Hematopoietic multipotent progenitor cell treated with erythropoietin and hydrocortisone succinate and interleukin-3 and kit ligand, for 17 days (in vitro differentiated cells): ENCODE measurements at places on chromosomes 16 and 17.

GRCh38 chr16:5738586-5738985, 641.0 kb upstream of the EEF2KMT start:
- no peak for DNase-seq

DNA sequence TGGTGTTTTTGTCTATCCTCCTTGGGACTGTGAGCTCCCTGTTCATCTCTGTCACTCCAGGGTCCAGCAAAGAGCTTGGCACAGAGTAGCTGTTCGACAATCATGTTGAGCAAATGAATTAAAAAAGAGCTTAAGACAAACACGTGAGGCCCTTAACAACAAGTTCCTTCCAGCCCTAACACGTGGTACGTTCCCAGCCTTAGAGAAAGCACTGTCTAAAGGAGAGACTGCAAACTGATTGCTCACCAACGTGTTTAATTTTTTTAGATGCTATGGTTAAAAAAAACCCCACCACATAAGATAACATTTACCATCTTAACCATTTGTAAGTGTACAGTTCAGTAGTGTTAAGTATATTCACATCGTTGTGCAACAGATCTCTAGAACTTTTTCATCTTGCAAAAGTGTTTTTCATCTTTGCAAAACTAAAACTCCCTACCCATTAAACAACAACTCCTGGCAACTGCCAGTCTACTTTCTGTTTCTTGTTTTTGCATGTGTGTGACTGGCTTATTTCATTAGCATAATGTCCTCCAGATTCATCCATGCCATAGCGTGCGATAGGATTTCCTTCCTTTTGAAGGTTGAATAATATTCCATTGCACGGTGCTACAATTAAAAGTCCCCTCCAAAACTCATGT, 28.2 kb downstream of the LAT start:
- DNase-seq: peak; percentile 13

- peak; percentile 30 for DNase-seq
Observed at GRCh38 chr17:28570716-28571360, 486 bp downstream of the PIGS start.

GRCh38 chr17:81131486-81132196, 33.7 kb upstream of the PVALEF start:
- DNase-seq: no peak

DNA sequence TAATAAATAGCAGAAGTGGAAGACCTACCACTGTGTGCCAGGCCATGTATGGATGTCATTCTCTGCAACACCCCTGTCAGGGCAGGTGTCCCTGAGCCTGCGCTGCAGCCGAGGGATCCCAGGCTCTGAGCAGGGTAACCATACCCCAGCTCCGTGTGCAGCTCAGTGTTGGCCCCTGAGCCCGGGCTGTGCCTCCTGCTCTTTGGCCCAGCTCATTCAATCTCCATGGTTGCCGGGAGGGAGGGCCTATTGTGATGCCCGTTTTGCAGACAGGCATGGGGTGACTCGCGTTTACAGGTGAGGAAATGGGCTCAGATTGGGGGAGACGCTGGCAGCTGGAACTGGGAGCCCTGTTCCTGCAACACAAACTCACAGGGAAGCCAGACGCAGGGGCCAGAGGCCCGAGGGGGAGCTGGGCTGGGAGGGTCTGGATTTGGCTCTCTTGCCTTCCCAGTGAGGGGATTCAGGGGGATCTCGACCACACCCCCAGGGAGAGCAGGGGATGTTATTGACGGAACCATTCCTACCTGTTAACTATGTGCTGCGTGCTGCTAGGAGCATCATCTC, 190.5 kb downstream of the IRF8 start:
- DNase-seq: no peak

DNA sequence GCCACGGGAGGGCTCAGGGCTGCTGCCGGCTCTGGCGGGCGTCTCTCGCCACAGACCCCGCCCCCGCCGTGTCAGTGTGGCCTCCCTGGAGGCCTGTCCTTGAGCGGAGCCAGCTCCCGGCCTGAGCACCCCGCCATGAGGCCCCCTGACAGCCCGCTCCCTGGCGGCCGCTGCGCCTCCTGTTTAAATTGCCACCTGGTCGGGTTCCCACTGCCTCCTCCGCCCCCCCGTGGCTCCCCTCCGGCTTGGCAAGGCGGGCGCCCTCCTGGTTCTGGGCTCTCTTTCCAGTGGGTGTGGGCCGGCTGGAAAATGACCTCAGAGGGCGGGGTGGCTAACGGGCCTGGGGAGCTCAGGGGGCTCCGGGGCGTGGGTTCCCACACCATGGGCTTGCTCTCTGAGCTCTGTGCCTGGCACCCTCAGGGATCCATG, 42.1 kb upstream of the SSTR5 start:
- no peak for DNase-seq

DNA sequence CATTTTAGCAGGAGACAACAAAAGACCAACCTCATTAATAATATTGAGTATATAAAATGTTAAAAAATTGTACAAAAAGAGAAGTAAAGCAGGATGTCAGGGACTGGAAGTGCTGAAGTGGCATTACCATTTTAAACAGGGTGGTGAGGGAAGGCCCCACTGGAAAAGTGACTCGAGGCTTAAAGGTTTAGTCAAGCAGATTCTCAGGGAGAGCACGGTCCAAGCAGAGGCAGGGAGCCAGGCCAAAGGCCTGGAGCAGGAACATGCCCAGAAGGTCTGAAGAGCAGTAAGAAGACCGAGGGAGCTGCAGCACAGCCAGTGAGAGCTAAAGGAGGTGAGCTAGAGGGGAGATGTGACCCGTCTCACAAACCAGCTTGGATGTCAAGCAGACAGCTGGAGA, 7.6 kb downstream of the XPO6 start:
- DNase-seq: no peak
